CD4-positive, alpha-beta T cell treated with Interleukin-10 for 1 hour (primary cell): ENCODE measurements at places on chromosomes 11 and 22.

- no peak for DNase-seq
These were observed 208.4 kb downstream of the BRD1 start for GRCh38 chr22:49619301-49619700.

DNA sequence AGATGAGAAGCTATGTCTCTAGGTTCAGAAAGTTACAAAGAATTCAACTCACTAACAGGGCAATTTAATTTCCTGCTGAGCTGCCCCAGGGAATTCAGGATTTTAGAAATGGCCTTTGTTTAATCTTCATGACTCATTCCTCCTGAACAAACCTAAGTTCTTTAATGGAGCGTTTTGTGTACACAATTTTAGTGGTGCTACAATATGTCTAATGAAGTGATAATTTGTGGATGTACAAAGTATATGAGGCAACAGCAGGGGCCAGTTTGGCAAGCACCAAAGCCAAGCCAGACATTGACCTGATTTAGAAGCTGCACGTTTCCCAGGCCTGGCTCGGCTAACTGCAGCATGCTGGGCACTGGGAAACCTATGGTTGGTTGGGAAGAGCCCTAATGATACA lies 34.4 kb upstream of the HEPHL1 start:
- DNase-seq = no peak

- no peak for DNase-seq
These were observed 1145.6 kb upstream of the TENM4 start for GRCh38 chr11:80586464-80586863.

GRCh38 chr11:42058794-42059193 lies 599.3 kb upstream of the LRRC4C start:
- DNase-seq = no peak

DNA sequence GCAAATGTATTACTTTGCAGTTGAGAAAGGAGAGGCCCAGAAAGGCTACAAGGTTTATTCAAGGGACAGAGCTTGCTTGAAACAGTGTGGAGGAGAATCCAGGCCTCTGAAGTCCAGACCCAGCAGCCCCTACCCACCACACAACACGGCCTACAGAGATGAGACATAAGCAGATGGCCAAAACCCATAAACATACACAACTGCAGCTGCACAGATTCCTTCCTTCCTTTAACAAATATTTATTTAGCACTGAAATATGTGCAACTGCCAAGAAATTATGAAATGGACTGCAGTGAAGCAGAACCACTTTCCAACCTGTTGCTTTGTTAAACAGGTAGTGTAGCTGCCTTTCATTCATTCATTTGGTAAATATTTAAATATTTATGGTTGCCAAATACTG lies 122.3 kb downstream of the SPATA19 start:
- no peak for DNase-seq

DNA sequence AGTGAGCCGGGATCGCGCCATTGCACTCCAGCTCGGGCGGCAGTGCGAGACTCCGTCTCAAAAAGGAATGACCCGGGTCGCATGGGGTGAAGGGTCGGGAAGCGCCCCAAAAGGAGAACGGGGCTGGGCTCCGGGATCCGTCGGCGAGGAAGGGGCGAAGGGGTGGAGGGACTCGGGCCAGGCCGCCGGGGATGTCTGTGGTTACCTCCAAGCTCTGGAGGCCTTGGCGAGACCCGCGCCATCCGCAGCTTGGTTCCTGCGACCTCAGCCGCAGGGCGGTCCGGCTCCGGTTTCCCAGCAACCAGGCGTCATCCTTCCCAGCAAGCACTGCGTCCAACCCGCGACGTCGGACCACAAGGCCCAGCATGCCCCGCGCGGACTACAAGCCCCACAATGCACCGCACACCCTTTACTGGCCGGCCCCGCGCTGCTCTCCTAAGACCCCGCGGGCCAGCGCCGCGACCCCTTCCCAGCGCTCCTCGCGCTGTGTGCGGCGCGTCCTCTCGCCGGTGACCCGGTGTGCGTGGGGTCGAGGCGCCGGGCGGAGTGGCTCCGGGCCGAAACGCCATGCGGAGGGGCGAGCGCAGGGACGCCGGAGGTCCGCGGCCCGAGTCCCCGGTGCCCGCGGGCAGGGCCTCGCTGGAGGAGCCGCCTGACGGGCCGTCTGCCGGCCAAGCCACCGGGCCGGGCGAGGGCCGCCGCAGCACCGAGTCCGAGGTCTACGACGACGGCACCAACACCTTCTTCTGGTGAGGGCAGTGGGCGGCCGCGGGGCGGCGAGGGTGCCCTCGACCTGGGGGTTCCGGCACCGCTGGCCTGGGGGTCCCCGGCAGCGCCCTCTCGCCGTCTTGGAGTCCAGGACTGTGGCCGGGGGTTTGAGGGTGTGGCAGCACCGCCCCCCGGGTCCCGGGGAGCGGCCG lies at the start of gene PTDSS2:
PTDSS2 (plus strand) TSS at position 391 of the 920 bp plus-strand sequence; CDS start at position 568, 177 bp downstream.
- peak; percentile 94 for DNase-seq

DNA sequence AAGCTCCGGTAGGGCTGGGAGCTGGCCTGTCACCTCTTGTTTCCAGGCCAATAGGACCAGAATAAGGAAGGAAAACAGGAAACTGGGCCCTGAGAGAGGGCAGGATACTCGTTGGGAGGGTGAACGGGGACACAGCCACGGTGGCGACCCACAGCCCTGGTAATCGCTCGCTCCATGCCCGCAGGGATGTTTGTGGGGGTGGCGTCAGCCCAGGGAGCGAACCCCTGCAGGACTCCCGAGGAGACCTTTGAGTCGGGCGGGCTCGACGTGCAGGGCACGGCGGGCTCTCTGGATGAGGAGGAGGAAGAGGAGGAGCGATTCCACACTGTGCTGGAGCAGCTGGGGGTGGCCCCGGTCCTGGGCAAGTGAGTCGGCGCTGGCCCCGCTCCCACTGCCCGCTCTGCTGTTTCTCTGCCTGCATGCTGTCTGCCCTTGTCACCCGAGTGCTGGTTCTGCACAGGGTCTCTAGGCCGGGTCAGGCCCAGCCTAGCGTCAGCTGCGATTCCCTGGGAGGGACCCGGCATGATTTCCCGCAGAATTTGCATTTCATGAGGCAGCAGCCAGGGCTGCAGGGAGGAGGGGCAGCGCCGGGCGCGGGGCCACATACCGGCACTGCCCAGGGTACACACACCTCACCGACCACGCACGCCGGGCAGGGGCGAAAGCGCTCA lies 1.6 kb downstream of the CRACR2B start:
- DNase-seq = no peak

DNA sequence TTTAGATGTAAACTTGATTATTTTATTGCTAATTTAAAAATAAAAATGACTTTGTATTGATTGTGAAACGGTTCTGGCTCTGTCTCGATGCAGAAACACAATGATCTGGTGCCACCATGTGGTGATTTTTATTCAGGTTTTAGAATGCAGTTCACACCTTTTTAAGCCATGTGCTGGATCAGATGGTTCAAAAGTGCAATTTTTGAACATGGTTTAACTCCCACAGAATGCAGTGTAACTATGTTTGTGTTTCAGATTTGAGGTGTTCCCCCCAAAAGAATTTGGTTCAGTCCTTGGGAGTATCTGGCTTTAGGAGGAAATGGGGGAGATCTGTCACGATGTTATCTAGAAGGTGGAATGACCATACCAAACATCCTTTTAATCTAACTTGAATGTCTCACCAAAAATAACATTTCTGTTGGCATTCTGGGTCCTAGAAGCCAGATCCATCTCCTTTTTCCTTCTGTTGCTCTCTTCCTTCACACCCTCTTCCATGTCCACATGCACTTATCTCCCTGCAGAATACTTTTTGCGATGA lies 7.9 kb downstream of the MRPL16 start:
- peak; percentile 75 for DNase-seq

GRCh38 chr11:47987310-47987709 lies 7.0 kb downstream of the PTPRJ start:
- no peak for DNase-seq

DNA sequence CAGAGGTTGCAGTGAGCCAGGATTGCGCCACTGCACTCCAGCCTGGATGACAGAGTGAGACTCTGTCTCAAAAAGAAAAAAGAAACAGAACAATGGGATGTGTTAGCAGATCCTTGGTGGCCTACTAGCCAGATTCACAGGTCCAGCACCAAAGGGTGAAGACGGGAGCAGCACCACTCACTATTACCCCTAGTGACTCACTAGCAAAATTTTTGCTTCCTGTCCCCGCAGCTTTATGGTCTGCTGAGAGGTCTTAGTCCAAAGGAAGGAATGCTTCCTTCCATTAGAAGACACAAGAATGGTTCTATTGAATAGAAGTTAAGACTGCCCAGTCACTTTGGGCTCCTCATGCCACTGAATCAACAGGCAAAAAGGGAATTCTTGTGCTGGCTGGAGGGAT lies 35.9 kb upstream of the NUP50 start:
- DNase-seq = no peak

DNA sequence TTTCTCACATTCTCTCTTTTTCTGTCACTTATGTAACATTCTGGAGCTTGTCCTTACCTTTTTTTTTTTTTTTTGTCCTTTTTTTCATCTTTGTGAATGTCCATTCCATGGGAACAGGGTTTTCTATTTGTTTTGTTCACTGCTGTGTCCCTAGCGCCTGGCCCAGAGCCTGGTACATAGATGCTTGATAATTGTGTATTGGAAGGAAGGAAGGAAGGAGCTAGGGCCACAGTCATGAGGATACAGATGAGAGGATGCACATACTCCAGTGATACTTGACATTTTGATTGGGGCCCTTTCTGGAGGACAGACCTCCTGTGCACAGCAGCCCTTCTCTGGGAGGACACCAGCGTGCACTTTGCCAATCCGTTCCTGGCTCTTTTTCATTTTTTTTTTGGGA lies 68.9 kb downstream of the KIAA1671 start:
- no peak for DNase-seq

- no peak for DNase-seq
These were observed 48.5 kb upstream of the BMAL1 start for GRCh38 chr11:13229136-13229535.

DNA sequence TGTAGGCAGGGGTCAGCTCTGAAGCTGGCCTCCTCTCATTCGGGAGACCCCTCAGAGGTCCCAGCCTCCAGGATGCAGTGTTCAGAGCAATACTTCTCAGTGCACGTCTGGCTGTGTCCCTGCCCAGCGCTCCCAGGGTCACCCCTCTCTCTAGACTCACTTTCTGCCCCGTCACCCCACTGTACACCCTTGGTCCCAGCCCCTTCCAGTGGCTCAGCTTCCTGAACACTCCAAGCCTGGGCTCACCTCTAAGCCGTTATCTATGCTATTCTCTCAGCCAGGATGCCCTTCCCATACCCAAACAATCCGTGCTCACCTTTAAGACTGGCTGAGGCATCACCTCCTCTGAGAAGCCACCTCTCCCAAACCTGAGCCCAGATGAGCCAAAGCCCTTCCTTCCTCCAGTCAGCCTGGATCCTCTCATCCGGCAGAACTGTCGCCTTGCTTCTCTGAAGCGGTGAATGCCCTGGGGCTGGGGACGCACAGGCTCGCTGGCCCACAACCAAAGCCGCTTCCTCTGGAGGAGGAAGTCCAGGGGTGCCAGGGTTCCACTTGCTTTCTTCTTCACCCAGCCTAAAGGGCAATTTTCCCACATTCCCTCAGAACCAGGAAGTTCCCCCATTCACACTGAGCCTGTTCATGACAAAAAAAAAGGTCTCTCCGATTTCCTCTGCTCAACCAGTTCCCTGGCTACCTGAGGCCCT lies 13.7 kb upstream of the CDKN1C start:
- no peak for DNase-seq

- no peak for DNase-seq
These were observed 18.5 kb downstream of the TRIM5 start for GRCh38 chr11:5666402-5666793.

DNA sequence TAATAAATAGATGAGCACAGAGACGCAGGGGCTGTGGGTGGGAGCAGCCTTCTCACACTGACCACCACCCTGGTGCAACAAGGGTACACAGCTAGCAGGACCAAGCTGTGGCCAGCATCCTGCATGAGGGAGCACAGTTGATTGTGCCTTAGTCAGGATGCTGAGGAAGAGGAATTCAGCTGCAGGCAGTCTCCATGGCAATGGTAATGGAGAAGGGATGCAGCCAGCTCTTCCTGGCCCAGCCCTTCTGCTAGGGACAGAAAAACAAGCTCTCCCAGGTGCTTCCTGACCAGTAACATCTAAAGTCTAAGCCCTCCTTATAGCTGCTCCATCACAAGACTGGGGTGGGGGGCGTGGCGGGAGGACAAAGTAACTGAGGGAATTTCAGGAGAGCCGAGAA lies 363.5 kb downstream of the BUD13 start:
- no peak for DNase-seq

- no peak for DNase-seq
These were observed 7.7 kb downstream of the MUC5AC start for GRCh38 chr11:1165256-1166041.

GRCh38 chr11:119964136-119965025 lies 173.5 kb downstream of the TRIM29 start:
- DNase-seq = no peak

DNA sequence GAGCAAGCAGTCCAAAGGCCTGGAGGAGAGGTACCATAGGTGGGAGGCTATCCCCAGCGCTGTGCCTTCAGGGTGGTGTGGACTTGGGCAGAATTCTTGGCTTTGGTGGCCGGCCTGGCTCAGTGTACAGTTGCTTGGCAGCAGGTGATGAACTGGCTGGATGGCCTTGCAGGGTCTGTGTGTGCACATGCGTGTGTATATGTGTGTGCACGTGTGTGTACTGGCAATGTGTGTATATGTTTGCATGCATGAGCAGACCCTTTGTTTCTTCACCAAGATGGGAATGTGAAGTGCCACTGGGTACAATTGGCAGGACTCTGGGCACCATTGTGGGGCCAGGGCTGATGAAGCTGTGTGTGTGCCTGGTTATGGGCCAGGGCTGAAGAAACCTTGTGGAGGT lies 53.0 kb downstream of the CEP164 start:
- no peak for DNase-seq

- no peak for DNase-seq
These were observed 20.2 kb upstream of the TXNRD2 start for GRCh38 chr22:19961868-19962245.

DNA sequence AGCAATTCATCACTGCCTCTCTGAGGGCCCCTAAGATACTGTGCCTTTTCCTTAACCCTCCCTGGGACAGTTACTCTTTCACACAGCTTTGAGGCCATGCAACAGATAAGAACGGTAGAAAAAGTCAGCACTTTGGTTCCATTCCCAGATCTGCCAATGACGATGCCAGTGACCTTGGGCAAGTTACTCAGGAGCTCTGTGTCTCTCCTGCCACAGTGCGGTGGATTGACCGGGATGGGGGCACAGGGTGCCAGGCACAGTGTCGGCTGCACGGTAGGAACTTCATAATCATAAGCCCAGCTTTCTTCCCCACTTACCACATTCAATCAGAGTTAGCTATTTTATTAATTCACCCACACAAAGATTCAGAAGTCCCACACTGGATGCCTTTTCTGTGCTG lies 1041.8 kb downstream of the TBC1D22A start:
- DNase-seq = no peak
